Cortex of kidney (tissue), 1 donor: ENCODE measurements at places on chromosomes 16 and 17.

GRCh38 chr17:67573987-67574657, 143.6 kb upstream of the NOL11 start:
- no peak for DNase-seq

DNA sequence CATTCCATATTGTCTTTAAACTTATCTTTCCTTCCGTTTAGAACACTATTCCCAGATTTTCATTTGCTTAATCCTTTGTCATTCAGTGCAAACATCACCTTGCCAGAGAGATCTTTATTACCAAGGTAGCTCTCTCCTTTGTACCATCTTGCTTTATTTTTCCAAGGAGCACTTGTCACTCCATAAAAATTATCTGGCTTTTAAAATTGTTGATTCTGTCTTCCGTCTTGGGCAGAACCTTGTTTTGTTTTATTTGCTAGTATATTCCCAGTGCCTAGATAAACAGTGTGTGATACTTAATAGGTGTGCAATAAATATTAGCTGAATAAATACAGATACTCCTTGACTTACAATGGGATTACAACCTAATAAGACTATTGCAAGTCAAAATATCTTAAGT, 327.7 kb downstream of the UTP18 start:
- no peak for DNase-seq

- no peak for DNase-seq
These were observed 22.4 kb downstream of the UNK start for GRCh38 chr17:75806822-75807500.

DNA sequence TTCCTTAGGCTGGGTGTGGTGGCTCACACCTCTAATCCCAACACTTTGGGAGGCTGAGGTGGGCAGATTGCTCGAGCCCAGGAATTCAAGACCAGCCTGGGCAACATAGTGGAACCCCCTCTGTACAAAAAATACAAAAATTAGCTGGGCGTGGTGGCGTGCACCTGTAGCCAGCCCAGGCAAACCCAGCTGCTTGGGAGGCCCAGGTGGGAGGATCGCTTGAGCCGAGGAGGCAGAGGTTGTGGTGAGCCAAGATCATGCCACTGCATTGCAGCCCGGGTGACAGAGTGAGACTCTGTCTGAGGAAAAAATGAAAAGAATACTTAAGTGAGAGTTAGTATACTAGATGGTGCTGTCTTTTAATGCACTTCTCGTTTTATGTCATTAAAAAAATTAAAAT, 15.1 kb downstream of the PPM1D start:
- DNase-seq, result no peak

- no peak for DNase-seq
These were observed 16.7 kb upstream of the LASP1NB start for GRCh38 chr17:38908676-38909181.

DNA sequence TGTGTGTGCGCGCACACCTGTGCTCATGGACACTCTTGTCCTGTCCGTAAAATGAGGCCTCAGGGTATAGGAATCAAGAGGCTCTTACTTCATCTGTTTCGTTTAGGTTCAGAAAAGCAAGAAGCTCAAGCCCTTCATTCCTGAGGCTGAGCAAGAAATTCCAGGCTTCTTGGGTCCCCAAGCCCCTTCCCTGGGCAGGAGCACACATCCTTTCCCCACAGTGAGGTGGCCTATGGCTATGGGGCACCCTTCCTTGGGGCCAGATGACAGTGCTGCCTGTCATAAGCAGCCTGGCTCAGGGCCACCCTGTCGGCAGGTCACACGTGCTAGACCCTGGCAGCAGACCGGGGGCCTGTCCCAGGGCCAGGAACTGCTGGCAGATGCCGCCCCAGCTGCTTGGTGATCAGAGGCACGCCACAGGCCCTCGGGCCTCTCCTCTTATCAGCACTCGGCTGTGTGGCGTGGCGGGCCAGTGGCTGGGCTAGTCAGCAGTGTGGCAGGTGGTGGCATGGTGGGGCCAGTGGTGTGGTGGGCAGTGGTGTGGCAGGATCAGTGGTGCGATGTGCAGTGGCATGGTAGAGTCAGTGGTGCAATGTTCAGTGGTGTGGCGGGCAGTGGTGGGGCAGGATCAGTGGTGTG, 50.2 kb downstream of the NKD1 start:
- no peak for DNase-seq

- no peak for DNase-seq
These were observed 14.1 kb downstream of the PSMD11 start for GRCh38 chr17:32458371-32458770.

DNA sequence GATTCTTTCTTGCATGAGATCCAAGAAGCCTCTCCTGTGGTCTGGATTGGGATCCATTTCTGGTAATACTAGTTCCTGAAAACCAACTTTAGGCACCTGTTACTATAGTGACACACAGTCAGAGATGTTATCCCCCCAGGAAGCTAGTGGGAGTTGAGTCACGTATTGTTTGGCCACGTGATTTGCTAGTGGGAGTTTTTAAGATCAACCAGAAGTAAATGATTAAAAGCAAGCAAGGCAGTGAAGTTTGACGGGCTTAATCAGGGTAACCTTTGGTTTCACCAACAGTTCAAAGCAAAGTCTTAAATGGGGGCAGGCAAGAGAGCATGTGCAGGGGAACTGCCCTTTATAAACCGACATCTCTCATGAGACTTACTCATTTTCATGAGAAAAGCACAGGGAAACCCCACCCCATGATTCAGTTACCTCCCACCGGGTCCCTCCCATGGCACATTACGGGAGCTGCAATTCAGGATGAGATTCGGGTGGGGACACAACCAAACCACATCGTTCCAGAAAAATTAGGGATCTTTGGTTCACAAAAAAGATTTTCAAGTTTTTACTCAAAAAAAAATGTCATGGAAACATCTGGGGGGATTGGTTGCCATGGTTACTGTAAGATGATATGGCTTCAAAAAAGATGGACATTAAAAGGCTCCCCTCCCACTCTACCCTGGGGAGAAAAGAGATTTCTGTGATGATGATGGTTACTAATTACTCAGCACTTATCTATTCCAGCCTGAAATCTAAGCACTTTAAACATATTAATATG, 483.1 kb upstream of the ERCC4 start:
- no peak for DNase-seq

- DNase-seq, result no peak
These were observed 1.1 kb downstream of the DRC7 start for GRCh38 chr16:57695680-57696069.

DNA sequence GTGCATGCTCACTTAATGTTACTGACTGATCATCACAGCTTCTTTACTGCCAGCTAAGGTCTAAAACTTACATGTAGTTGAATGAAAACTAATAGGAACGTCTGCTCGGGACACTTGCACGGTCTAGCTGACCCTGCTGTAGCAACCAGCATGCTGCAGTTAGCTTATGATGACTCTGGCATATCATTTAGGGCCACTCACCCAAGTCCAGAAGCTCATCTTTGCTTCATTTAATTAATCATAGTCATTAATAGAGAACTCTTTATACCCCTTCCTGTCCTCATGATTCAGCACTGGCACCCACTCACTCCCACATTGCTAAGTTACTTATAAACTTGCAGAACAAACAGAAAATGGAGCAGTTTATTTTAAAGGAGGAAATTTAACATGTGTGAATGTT, 136.3 kb downstream of the NLK start:
- DNase-seq, result no peak

DNA sequence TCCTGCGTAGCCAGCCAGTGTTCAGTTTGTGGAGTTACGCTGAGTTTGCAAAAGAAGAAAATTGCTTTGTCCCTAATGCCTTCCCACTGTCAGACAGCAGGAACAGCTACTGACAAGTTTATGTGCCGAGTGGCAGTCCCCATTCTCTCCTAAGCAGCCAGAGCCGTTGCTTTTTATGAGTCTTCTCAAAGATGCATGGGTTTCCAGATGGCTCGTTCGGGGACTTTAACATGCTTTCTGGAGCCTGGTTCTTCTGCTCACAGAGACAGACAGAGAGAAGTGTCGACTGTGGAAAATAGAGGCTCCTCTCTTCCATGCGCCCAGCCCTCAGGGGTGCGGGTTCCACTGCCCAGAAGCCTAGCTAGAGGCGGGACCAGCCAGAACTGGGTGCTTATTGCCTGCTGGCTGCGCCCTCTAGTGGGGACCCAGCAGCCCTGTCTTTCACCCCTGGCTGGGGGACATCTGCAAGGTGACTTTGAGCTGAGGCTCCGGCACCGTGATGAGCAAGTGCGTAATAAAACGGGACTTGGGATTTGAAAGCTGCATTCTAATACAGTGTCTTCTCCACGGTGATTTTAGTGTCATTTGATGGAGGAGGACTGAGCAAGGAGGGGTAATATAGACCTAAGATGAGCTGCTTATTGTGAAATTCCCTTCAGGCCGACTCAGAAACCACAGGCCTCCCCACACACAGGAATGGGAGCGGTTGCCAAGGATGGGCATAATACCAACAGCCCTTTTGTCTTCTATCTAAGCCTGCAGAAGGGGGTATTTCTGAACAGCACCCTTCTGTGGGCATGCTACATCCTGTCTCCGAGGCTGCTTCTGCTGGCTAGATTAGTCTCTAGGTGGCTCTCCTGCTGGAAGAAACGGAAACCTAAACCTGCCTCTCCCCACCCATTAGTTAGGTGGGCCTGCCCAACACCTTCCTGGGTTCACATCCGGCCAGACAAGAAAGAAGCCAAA, 73.1 kb downstream of the CCDC182 start:
- no peak for DNase-seq

- DNase-seq, result no peak
These were observed 12.1 kb downstream of the PLEKHG4 start for GRCh38 chr16:67291461-67291860.

GRCh38 chr17:75036643-75037268, 10.0 kb downstream of the ATP5PD start:
- DNase-seq, result no peak

GRCh38 chr17:65219124-65219523, 82.0 kb downstream of the RGS9 start:
- no peak for DNase-seq

- DNase-seq, result no peak
These were observed 5.4 kb downstream of the MYO1C start for GRCh38 chr17:1486802-1487695.

GRCh38 chr17:78956254-78956653, 23.5 kb downstream of the LGALS3BP start:
- DNase-seq, result no peak

DNA sequence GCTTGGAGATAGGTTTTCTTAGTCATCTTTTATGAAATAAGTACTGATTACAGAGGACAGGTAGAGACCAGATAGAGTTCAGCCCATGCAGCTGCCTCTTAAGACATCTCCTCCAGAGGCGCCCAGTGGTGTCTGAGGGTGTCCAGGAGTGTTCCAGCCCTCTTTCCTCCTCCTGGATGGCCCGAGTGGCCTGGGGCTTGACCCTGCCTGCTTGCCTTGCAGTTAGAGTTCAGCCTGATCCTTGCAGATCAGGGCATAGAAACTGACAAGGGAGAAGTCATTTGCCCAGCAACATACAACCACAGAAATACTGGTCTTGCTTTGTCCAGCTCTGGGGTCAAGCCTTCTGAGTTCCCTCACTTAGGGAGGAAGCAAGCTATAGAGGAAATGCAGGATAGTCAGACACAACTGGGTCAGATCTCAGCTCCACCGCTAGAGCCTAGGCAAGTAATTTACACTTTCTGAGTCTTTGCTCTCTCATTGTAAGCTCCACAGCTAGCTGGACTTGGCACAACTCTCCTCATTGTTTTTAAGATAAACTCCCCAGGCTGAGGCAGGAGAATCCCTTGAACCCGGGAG, 3.6 kb upstream of the CCL1 start:
- DNase-seq, result no peak

DNA sequence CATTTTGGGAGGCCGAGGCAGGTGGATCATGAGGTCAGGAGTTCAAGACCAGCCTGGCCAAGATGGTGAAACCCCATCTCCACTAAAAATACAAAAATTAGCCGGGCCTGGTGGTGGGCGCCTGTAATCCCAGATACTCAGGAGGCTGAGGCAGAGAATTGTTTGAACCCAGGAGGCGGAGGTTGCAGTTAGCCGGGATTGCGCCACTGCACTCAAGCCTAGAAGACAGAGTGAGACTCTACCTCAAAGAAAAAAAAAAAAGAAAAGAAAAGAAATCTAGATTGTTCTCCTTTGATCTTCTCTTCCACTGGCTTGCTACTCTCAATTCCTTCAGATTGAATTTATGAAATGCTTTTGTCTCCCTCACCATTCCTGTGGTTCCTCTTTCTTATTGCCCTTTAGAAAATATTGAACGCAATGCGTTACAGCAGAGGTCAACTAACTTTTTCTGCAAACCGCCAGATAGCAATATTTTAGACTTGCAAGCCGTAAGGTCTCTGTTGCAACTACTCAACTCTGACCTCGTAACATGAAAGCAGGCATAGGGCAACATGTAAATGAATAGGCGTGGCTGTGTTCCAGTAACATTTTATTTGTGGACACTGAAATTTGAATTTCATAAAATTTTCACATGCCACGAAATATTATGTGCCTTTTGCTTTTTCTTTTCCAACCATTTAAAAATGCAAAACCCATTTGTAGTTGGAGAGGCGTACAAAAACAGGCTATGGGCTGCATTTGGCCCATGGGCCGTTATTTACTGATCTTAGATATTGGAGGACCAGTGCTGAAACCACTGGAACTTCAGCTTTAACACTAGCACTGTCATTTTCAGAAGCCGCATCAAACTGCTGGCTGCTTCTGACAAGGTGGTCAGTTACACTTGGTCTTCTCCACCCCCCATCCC, 24.8 kb downstream of the PITPNC1 start:
- no peak for DNase-seq

GRCh38 chr16:25005445-25006306, 9.5 kb downstream of the ARHGAP17 start:
- DNase-seq, result no peak

DNA sequence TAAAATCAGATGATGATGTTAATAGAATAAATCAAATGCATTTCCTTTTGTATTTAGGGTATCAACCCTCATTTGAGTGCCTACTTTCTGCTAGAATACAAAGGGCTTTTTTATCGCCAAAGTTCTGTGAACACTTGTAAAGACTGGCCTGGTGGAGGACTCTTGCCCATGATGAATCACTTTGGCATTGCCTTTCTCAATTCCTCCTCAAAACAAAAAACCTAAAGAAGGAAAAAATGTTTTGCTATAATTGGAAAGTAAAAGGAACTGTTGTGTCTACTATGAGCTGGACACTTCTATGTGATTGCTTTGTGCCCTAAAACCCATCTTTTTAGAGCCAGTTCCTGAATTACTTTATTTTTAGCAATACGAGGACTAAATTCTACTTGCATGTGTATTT, 13.0 kb upstream of the DHRS11 start:
- no peak for DNase-seq

- DNase-seq, result no peak
These were observed 13.8 kb downstream of the C17orf50 start for GRCh38 chr17:35774499-35774898.

- DNase-seq, result no peak
These were observed 800 bp downstream of the PLEKHH3 start for GRCh38 chr17:42675965-42676423.

DNA sequence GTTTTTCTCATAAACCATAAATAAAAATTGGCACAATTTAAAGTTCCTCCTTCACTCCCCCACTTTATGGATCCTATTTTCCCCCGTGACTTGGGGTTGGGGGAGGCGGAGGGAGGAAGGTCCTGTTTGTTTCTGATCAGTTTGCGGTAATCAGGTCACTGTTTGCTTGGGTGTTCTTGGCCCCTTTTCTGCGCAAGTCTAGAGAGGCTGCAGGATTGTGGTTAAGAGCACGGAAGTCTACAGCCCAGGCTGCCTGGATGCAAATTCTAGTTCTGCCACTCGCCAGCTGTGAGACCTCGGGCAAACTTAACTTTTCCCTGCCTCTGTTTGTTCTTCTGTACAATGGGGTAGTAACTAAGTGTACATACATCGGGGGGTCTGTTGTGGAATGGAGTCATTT, 12.1 kb downstream of the ATP2C2 start:
- no peak for DNase-seq
